Activated CD4-positive, alpha-beta T cell treated with anti-CD3 and anti-CD28 coated beads, Interleukin-2, amount 50 U/mL, for 1 hour (primary cell): ENCODE measurements at places on chromosomes 2 and 18.

DNA sequence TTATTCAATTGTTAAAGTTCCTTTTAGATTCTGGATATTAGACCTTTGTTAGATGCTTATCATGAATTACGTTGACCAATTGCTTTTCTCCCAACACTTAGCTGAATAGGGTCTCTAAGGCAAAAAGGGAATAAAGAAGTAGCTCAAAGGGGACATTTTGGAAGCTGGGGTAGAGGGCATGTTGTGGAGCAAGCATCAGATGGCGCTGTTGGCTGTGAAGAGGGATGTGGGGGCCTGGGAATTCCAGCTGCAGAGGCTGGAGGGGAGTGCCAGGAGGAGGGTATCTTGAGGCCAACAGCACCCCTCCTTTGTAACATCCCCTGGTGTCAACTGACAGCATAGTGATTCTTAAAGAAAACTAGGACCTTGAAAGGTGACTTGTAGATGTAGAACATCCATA is 198.2 kb downstream of the ADCYAP1 start:
- DNase-seq, result no peak

GRCh38 chr2:204888222-204888621 is 342.9 kb downstream of the PARD3B start:
- DNase-seq, result no peak

DNA sequence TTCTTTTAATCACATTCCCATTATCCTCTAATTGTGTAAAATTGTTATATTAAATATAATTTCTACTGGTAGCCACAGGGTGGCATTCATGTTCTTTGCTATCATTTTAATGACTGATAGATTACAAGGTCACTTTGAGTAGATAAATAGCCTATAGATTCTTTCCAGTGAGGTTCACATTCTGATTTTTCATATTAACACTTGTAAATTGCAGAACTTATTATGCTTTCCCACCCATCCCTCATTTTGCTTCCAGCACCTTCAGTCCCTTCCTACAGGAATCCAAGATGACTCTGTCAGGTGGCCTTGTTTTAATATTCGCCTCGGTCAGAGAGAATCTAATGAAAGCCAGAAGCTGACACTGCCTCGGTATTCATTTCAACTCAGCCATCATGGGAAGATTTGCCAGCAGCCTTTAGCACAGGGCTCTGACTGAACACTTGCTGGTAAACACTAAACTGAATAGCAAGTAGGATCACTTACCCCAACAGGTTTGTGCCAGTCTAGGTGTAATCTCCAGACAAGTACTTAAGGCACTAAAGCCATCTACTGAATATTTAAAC is 101.2 kb upstream of the FSHR start:
- DNase-seq, result no peak

DNA sequence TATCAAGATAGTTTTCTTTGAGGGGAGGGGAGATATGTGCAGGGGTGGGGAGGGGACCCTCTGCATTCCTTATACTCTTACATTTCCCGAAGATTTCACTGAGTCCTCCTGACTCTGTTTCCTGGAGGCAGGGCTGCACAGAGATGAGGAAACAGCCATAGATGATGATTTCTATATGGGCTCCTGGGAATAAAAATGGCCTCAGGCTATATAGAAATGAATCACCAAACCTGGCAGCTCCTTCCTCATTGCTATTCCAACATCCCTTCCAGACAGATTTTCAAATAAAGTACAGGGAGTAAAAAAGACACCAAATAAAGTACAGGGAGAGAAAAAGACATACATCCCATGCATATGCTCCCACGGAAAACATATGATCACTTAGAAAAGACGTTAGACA is 474.8 kb upstream of the RAB6C start:
- DNase-seq, result no peak

DNA sequence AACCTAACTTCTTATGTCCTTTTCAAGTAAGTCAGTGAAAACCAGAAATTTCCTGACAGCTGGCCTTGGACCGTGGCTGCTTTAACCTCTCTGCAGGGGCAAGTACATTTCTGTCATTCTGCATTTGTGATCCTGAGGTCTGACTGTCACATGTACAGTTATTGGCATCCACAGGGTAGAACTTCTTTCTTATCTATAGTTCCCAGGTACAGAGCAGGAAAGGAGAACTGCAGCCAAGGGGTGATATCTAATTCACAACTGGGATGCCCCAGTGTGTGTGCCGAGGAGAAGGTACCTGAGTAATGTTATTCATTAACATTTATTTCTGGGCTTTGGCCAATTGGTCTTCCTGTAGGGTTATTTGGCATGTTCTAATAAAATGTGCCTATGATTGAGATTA is 468.9 kb downstream of the PARD3B start:
- no peak for DNase-seq

GRCh38 chr2:21299411-21299810 is 175.6 kb downstream of the TDRD15 start:
- DNase-seq, result no peak

GRCh38 chr2:219912491-219912921 is 285.1 kb downstream of the SLC4A3 start:
- no peak for DNase-seq

DNA sequence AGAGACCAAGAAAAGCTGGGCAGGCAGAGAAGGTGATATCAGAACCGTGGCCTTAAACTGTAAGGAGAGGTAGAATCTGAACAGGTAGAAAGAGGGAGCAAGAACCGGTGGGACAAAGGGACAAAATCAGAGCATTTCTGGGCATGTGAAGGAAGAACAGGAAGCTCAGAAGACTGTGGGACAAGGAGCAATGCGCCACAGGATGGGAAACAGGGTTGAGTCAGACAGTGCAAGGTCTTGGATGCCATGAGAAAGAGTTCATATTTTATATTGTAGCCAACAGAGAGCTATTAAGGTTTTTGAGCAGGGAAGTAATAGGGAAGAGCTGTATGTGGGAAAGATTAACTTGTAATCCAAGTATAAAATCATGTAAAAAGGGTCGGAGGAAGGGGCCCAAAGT is 106.4 kb upstream of the UGP2 start:
- DNase-seq, result no peak
